Suprapubic skin (tissue), 4 donors: ENCODE measurements at places on chromosomes 2 and 18. TPM values are rescaled to one million over a fixed set of nuclear protein-coding genes. Genes with fewer than 3 reads are reported as not detected.
A peak's percentile ranks its signal among the peaks of the same experiment; 100 is the strongest.

- DNase-seq: no peak
Observed at GRCh38 chr18:28766027-28766426, 589.1 kb upstream of the CDH2 start.

- DNase-seq: peak; percentile 73
Observed at GRCh38 chr18:58567453-58568196, 61.3 kb downstream of the ALPK2 start.

DNA sequence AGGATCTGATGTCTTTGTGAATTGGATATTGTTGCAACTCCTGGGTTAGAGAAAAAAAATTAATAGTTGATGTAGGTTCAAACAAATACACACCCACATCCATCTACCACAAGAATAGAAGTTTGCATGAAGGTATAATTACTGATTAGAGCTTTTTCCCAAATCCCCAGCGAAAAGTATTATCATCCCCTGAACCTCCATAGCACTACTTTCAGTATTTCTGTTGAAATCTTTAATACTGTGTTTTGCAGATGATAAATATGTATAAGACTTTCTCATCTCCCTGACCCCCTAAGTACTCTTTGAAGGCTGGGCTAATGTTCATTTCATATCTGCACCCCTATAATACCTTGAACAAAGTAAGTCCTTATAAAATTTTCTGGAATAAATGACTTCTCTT is 6.4 kb downstream of the FN1 start:
- no peak for DNase-seq

Gene ALPI
- not detected for total RNA-seq
